Osteoblast (primary cell): ENCODE measurements at places on chromosomes 3 and 15. TPM values are rescaled to one million over a fixed set of nuclear protein-coding genes. Genes with fewer than 3 reads are reported as not detected.

SPINK8 gene
- total RNA-seq: not detected in 2 replicates

TOMM70 gene
- total RNA-seq: 52.5 and 57.8 TPM in 2 replicates

GRCh38 chr3:186772281-186772694 is 11.1 kb upstream of the EIF4A2 start:
- no peaks in the 10 kb centered on the region for H3K36me3 ChIP-seq
- no peak overlapping the region for H3K27ac ChIP-seq
- H3K27me3 ChIP-seq: no peaks in the 10 kb centered on the region
- DNase-seq: peak; percentile 51
- H3K4me3 ChIP-seq: peak overlapping the region; percentile 74

GRCh38 chr3:188687389-188687788 is 484.4 kb upstream of the TPRG1 start:
- H3K27ac ChIP-seq: peak overlapping the region; percentile 84
- DNase-seq: no peak
- H3K4me1 ChIP-seq: peaks cover 37% of the 10 kb centered on the region
- no peaks in the 10 kb centered on the region for H3K36me3 ChIP-seq

DNA sequence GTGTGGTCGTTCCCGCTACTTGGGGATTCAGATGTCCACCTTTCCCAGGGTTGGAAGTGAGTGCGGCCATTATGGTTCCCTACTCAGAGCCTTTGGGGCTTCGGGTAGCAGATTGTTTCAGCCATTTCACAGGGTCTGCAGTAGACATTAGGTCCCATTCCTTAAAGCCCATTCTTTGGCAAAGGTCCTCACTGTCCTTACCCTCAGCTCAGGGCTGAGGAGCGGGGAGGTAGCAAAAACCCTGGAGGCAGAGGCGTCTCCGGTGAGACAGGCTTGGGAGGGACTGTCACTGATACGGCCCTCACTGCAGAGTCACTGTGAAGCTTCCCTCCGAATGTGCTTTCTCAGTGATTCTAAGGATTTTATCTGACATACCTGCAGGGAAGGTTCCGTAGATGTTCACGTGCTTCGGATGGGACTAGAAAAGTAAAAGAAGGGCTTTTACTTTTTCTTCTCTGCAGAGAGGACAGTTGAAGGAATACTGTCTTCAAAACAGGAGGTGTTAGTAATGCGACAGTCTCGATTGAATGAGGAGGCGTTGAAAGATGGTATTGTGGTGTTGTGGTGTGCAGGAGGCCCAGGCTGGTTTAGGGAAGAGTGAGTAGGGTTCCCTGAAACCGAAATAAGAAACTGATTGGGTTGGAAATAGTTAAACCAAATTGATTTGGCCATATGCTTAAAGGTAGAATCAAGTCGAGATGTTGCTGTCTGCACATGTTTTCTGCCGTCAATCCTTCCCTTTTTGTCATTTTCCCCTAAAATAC is 630 bp downstream of the ATP6V1A start:
- H3K4me1 ChIP-seq: peaks cover 38% of the 10 kb centered on the region
- H3K27ac ChIP-seq: peak overlapping the region; percentile 100
- H3K36me3 ChIP-seq: no peaks in the 10 kb centered on the region
